ENCODE measurements at places on chromosomes 12 and 14. TPM values are rescaled to one million over a fixed set of nuclear protein-coding genes. Genes with fewer than 3 reads are reported as not detected.

GRCh38 chr12:26425587-26426260, 230.4 kb downstream of the SSPN start:
- H3K4me3 ChIP-seq = no peak overlapping the region
- no peaks in the 10 kb centered on the region for H3K36me3 ChIP-seq
- no peak for DNase-seq
- H3K27ac ChIP-seq = no peak overlapping the region

GRCh38 chr12:45644541-45644940, 85.0 kb upstream of the ARID2 start:
- no peak for DNase-seq
- H3K27ac ChIP-seq = no peak overlapping the region
- peaks cover 12% of the 10 kb centered on the region for H3K4me1 ChIP-seq
- no peaks in the 10 kb centered on the region for H3K36me3 ChIP-seq
- no peaks in the 10 kb centered on the region for H3K27me3 ChIP-seq

- H3K4me1 ChIP-seq = no peaks in the 10 kb centered on the region
- H3K27ac ChIP-seq = no peak overlapping the region
- no peaks in the 10 kb centered on the region for H3K27me3 ChIP-seq
- DNase-seq = no peak
Observed at GRCh38 chr12:72141381-72141780, 130.8 kb upstream of the TRHDE start.

The CBLN3 gene
- 4.9 TPM for total RNA-seq

The PPP2R5C gene
- total RNA-seq = 59.0 TPM

Data from body of pancreas (tissue), 4 donors.